ENCODE measurements at places on chromosomes 7 and 10.

DNA sequence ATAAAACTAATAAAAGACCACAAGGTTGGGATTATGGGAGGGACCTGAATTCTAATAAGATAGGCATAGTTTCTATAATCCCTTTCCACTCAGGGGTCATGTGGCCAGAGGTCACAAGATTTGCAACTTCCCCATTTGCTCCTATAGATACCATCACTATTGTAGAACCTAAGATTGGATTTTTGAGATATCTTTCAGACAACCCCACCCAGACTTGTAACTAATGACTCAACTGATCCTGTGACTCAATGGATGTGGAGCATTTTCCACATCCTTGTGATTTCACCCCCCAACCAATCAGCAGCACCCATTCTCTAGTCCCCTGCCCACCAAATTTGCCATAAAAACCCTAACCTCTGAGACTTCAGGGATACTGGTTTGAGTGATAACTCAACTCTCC is 51.9 kb upstream of the PIK3AP1 start:
- no peak for DNase-seq

DNA sequence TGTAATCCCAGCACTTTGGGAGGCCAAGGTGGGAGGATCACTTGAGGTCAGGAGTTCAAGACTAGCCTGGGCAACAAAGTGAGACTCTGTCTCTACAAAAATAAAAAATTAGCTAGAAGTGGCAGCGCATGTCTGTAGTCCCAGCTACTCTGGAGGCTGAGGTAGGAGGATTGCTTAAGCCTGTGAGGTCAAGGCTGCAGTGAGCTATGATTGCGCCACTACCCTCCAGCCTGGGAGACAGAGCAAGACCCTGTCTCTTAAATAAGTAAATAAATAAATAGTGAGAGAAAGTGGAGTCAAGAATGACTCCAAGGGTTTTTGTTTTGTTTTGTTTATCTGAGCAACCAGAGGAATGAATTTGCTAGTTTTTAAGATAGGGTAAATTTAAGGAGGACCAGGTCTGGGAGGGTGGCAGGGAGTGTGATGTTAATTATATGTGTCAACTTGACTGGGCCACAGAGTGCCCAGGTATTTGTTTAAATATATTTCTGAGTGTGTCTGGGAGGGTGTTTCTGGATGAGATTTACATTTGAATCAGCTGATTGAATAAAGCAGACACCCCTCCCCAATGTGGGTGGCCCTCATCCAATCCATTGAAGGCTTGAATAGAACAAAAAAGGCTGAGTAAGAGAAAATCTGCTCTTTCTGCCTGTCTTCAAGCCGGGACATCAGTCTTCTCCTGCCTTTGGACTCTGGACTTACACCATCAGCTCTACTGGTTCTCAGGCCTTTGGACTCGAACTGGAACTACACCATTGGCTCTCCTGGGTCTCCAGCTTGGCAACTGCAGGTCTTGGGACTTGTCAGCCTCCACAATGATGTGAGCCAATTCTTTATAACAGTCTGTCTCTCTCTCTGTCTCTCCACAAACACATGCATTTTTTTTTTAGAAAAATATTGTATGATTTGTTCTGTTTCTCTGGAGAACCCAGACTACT is 23.5 kb downstream of the IMPDH1 start:
- DNase-seq = no peak

DNA sequence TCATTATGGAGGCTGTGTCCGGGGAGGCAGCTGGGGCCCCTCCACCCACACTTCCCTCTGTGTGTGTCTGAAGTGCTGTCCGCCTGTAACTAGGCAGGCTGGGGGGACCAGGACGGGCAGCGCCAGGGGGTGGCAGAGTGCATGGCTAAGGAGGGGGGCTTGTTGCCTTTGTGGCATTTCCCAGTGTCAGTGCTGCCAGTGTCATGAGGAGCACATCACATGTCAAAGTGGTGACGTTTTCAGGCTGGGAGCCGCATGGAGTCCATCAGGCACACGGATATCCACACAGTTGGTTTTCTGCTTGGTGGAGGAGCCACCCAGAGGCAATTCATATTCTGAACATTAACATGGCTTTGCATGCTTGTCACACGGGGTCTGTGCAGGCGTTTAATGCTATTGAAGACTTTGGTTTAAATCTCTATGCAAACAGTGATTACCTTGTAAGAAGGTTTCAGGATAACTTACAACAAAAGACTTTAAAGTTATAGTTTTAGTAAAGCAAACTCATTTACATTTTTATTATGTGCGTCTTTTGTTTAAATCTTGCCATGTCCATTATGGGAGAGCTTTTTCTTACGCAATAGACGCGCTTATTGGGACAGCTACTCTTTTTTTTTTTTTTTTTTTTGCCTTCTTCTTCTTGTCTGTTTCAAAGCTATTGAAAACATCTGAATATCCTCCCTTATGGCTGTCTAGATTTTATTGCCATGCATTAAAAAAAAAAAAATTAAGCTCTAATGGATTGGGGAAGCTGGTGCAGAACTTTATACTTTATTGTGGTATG is 52.9 kb downstream of the C10orf67 start:
- DNase-seq = no peak

DNA sequence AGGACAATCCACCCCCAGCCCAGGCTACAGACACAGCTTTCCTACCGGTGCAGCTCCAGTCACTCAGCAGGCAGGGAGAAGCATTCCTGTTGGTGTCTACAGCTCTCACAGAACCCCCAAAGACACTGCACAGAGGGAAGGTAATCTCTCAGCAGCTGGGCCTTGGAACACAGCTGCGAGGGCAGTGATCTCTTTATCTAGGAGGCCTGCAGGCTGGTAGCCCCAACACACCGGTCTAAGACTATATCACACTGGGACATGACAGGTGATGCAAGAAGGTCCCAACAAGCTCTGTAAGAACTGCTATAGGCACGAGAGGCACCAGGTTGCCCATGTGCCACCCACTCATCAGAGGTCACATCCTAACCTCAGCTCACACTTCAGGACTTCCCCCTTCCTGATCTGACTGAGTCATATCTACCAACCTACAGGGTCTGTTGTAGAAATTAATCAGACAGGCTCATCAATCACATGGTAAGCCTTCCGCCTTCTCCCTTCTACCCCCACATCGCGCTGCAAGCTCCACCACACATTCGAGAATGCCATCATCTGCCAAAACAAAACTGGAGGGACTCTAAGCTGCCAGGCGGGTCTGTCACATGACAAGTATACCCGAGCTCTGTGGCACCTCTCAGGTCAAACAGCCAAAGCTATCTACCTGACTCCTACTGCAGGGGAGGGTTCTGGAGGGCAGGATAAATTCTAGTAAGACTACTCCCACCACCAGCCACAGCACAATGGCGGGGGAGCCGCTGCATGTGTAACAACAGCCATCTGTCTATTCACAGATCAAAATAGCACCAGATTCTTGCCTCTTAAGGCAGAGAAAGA is 26.1 kb downstream of the FAM53B start:
- peak; percentile 78 for DNase-seq

DNA sequence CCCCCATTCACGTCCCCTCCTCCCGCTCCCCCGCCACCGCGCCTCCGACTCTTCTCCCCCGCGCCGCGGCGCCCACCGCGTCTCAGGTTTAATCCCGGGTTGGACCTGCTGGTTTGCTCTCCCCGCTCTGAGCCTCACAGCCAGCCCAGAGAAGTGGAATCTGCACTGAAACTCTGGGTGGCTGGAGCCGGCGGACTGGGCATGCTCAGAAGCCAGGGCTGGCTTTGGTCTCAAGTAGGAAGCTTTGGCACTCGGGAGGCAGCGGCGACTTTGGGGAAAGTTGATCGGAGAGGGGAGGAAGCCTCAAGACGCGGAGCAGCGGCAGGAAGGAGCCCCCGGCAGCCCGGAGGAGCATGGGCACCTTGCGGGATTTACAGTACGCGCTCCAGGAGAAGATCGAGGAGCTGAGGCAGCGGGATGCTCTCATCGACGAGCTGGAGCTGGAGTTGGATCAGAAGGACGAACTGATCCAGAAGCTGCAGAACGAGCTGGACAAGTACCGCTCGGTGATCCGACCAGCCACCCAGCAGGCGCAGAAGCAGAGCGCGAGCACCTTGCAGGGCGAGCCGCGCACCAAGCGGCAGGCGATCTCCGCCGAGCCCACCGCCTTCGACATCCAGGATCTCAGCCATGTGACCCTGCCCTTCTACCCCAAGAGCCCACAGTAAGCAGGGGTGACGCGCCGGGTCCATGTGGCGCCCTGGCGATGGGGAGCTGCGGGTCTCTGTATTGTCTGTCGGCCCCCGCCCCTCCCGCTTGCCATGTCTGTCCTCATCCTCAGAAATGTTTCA is at the start of gene PRKG1:
TSS of gene PRKG1 (plus strand) at position 250 of the 791 bp plus-strand sequence.
- DNase-seq = no peak

DNA sequence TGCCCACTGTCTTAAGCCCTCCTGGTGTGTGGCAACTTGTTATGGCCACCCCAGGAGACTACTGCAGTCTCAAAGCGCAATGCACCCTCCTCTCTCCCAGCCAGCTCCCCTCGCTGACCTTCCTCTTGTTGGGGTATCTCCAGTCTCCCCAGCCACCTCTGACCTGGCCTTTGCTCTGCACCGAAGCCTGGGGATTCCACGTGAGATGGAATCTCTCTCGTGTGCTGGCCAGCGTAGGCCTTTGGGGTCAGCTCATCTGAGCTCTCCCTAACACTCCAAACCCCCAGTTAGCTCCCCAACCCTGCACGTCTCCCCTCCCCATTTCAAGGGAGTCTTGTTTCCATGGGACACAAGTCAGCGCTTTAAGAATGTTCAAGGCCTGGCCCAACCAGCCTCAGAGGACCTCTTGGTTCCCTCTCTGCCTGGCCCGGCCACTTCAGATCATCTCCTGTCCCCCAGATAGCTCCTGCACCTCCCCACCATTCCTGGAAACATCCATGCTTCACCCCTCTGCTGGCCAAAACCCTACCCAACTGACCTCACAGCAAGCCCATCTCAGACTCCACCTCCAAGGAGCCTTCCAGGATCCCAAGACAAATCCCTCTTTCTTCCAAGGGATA is 11.2 kb downstream of the ITPRIP start:
- DNase-seq = no peak

DNA sequence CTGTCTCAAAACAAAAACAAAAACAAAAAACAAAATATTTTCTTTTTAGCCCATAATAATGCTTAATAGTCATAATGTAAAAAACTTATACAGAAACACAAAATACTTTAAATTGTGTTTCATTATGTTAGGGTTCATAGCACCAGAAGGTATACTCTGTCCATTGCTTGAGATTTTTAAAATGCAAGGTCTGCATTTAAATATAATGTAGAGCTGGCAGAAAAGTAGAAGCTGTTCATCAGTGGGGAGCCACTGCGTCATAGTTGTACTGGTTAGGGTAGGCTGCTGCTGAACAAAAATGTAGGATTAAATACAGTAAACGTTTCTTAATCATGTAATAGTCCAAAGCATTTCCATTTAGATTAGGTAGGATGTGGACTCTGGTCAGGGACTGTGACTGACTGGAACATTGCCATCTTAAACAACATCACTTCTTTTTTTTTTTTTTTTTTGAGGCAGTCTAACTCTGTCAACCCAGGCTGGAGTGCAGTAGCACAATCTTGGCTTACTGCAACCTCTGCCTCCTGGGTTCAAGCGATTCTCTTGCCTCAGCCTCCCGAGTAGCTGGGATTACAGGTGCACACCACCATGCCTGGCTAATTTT is 85.2 kb downstream of the ANKIB1 start:
- DNase-seq = no peak

DNA sequence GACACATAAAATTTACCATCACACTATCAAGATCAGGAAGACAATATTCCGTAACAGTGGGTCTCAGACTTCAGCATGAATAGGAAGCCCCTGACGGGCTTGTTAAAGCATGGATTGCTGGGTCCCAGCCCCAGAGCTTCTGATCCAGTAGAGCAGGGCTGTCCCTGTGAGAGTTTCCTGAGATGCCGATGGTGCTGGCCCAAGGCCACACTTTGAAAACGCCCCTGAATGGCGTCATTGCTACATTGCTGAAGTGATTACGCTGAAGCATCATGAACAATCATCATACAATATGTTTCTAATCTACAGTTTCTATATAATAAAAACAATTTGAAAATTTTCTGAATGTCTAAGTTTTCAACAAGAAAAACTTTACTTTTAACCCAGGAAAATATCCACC is 38.0 kb upstream of the TMEM72 start:
- DNase-seq = no peak

GRCh38 chr10:27019827-27020226 is 80.5 kb downstream of the ANKRD26 start:
- DNase-seq = no peak

GRCh38 chr10:29482591-29483431 is 152.0 kb downstream of the SVIL start:
- no peak for DNase-seq

GRCh38 chr7:116097365-116098009 is 66.9 kb upstream of the TFEC start:
- DNase-seq = no peak

- no peak for DNase-seq
These were observed 196.8 kb downstream of the PTN start for GRCh38 chr7:137146552-137147337.

DNA sequence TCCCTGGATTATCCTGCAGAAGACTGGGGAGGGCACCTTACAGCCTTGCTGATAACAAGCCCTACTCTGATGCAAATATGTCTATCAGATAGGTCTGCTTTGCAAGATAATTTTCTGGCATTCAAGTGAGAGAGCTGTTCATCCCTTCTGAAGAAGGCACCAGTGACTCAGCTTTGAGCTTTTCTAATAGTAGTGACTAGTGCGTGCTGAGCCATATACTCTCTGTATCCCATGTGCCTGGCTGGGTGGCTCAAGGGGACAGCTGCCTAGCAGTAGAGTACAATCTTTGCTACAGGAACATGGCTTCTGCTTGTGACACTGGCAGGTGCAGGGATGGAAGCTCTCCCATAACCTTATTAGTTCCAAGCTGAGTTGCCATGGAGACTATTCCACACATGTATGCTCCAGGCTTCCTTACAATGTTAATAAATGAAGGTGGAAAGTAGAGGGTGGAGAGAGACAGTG is 35.0 kb upstream of the ABCB4 start:
- DNase-seq = no peak

- DNase-seq = no peak
These were observed 206.5 kb downstream of the DNAJB6 start for GRCh38 chr7:157543276-157543675.

- DNase-seq = no peak
These were observed 26.5 kb upstream of the GSAP start for GRCh38 chr7:77442636-77443035.

DNA sequence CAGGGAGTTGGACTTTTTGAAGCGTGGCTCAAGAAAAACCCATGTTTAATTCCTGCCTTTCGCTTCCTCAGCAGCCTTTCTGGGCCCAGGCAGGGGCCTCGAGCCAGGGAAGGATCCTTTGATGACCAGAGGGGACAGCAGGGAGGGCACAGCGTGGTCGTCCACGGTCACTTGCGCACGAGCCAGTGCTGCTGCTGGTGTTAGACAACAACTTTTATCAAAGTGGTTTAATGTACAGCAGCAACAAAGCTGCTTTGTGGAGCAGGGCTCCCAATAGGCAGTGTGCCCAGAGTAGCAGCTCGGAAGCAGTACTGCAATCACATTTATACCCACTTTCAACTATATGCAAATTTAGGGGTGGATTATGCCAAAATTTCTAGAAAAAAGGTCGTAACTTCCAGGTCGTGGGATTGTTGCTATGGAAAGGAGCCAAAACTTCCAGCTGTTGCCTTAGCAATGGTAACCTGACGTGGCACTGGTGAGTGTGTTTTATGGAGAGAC is 6.1 kb downstream of the GIMAP1 start:
- DNase-seq = no peak

- no peak for DNase-seq
These were observed 129.4 kb downstream of the AASS start for GRCh38 chr7:122014697-122015096.

- no peak for DNase-seq
These were observed 12.3 kb downstream of the CAV2 start for GRCh38 chr7:116511552-116512519.

GRCh38 chr7:123535517-123535916 is 1.1 kb upstream of the IQUB start:
- no peak for DNase-seq

All from CD4-positive, alpha-beta T cell treated with Interferon gamma for 1 hour (primary cell).